ENCODE measurements at places on chromosomes 2 and 18. TPM values are rescaled to one million over a fixed set of nuclear protein-coding genes. Genes with fewer than 3 reads are reported as not detected.

Gene CMPK2
- 1.5 TPM for total RNA-seq

Gene MC2R
- total RNA-seq = not detected

DNA sequence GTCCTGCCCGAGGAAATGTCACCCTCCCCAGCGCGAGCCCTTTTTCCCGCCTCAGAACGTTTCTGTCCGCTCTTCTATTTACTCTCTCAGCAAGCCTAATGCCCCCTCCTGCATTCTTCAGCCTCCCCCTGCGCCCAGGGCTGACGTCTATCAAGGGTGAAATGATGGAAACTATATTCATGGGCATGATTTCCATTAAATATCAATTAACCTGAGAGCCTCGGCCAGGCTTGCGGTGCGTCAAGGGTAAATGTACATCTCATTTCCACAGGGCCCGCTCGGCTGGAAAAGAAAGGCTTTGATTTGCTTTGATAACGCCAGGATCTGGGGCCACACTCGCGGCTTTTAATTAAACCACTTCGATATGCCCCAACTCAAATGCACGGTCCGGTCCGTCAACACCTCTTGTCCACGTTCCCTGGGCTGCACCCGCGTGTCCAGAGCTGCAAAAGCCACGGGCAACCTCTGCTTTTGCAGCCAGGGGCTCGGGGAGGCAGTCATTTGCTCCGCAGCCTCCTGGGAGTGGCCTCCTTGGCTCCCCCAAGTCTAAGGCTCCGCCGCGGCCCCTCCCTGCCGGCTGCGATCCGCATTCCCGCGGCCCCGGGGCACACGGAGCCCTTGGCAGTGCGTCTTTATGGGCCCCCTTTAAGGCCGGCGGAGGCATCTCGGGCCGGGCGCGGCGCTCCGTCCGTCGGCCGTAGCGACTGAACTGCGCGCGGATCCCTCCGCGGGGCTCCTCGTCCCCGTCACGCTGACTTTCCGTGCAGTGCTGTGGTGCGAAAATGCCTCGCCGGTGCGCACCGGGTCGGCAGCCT is at the start of gene HOXD8:
Gene HOXD8 (plus strand): TSS at position 724 of the 815 bp plus-strand sequence. CDS start 662 bp downstream, outside the sequence.
- H3K4me3 ChIP-seq = peak within 1 kb of the TSS; percentile 40
- no peaks in the 10 kb centered on the region for H3K36me3 ChIP-seq
- H3K27ac ChIP-seq = peak within 1 kb of the TSS; percentile 69
- no peaks in the 10 kb centered on the region for H3K27me3 ChIP-seq
- H3K4me1 ChIP-seq = peaks cover 6% of the 10 kb centered on the region

- no peak for DNase-seq
- H3K27me3 ChIP-seq = peaks cover 3% of the 10 kb centered on the region
- H3K36me3 ChIP-seq = no peaks in the 10 kb centered on the region
- H3K4me3 ChIP-seq = no peak overlapping the region
- H3K27ac ChIP-seq = no peak overlapping the region
Measured at GRCh38 chr2:217231724-217232123, 371.9 kb upstream of the TNP1 start.

GRCh38 chr18:58723810-58724602 is 52.7 kb downstream of the MALT1 start:
- no peak overlapping the region for H3K4me3 ChIP-seq
- no peaks in the 10 kb centered on the region for H3K4me1 ChIP-seq
- no peaks in the 10 kb centered on the region for H3K27me3 ChIP-seq
- no peak for DNase-seq
- no peak overlapping the region for H3K27ac ChIP-seq
- peaks cover 4% of the 10 kb centered on the region for H3K36me3 ChIP-seq

- H3K4me1 ChIP-seq = peaks cover 26% of the 10 kb centered on the region
- H3K36me3 ChIP-seq = no peaks in the 10 kb centered on the region
- H3K4me3 ChIP-seq = peak overlapping the region; percentile 12
- H3K27ac ChIP-seq = no peak overlapping the region
- H3K27me3 ChIP-seq = no peaks in the 10 kb centered on the region
- peak; percentile 71 for DNase-seq
Measured at GRCh38 chr2:223041527-223042109, 10.4 kb upstream of the KCNE4 start.

- DNase-seq = no peak
- H3K4me3 ChIP-seq = no peak overlapping the region
- no peaks in the 10 kb centered on the region for H3K36me3 ChIP-seq
Measured at GRCh38 chr2:30192314-30192713, 39.0 kb upstream of the LBH start.

GRCh38 chr2:238978497-238978896 is 130.6 kb downstream of the TWIST2 start:
- no peak overlapping the region for H3K4me3 ChIP-seq
- DNase-seq = no peak
- no peaks in the 10 kb centered on the region for H3K27me3 ChIP-seq
- H3K27ac ChIP-seq = no peak overlapping the region

DNA sequence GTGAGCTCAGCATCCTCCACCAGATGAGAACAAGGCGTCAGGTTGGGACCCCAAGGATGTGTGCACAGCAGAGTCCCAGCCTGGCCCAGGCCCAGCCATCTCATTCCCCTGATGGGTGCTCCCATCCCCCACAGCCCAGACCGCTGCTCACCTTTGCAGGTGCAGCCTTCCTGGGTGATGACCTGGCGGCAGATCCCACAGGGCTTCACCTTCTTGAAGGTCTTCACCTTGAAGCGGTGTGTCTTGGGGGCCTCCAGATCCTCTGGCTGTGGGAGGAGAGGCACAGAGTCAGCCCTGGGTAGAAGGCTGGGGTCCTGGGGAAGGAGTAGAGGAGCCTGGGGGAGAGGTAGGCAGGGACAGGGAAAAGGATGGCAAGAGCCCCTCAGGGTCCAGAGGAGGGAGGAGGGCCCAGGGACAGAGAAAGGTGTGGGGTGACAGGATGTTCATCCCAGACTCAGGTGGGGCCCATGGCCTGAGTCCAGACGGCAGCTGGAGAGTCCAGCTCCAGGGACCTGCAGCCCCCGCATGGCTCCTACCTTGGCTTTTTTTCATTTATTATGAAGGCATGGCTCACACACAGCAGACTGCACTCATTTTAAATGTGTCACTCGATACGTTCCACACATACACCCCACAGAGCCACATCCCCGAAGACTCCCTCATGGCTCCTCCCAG is 11.9 kb downstream of the TNS1 start:
- no peak for DNase-seq
- no peaks in the 10 kb centered on the region for H3K27me3 ChIP-seq
- no peak overlapping the region for H3K27ac ChIP-seq
- no peaks in the 10 kb centered on the region for H3K36me3 ChIP-seq
- H3K4me3 ChIP-seq = no peak overlapping the region
- peaks cover 31% of the 10 kb centered on the region for H3K4me1 ChIP-seq
